ENCODE measurements at places on chromosomes 2 and 18.

GRCh38 chr2:129794540-129794939 is 184.9 kb upstream of the RAB6C start:
- DNase-seq = no peak

DNA sequence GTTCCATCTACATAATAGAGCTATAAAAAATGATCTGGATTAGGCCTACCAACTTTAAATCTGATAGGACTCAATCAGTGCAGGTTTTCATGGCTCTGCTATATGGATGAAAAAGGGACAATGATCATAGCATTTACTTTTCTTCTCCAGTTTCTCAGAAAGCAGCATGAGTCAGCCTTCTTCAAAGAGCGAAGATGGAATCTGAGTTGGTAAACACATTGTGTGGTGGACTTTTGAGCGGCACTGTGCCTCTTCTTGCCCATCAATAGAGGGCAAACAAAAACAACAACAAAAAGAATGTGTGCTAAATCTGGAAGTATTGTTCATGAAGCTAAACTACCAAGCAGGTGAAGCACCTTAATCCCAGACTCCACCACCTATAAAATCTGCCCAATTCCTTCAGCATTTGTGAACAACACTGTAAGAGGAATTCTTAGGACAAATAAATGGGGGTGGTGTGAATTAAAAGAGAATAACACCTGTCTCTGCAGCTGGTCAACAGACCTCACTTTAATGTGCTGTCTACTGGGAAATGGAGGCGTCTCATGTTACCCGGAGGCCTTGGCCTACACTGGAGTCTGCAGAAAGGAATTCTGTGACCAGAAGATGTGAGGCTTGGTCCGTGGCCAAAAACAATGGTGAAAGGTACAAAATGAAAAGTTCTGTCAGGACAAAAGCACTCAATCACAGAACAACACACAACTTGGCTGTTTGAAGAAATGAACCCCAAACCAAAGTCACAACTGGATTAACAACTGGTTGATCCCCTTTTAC is 609.0 kb downstream of the IRS1 start:
- no peak for DNase-seq

DNA sequence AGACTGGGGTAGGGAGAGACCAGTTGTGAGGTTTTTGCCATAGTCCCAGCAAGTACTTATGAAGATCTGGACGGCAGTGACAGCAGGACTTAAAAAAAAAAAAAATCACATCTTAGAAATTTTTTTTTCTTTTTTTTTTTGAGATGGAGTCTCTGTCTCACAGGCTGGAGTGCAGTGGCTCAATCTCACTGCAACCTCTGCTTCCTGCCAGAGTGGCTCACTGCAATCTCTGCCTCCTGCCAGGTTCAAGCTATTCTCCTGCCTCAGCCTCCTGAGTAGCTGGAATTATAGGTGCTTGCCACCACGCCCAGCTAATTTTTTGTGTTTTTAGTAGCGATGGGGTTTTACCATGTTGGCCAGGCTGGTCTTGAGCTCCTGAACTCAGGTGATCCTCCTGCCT is 22.4 kb upstream of the STAT4 start:
- DNase-seq = no peak

GRCh38 chr2:59930430-59930829 is 623.0 kb downstream of the BCL11A start:
- no peak for DNase-seq
